Activated T-helper 1 cell treated with anti-CD3 and anti-CD28 coated beads, Interleukin-2, amount 50 U/mL, for 16 hours (primary cell): ENCODE measurements at places on chromosomes 2 and 18.

GRCh38 chr2:105455488-105456003, 56.7 kb upstream of the FHL2 start:
- DNase-seq: no peak

DNA sequence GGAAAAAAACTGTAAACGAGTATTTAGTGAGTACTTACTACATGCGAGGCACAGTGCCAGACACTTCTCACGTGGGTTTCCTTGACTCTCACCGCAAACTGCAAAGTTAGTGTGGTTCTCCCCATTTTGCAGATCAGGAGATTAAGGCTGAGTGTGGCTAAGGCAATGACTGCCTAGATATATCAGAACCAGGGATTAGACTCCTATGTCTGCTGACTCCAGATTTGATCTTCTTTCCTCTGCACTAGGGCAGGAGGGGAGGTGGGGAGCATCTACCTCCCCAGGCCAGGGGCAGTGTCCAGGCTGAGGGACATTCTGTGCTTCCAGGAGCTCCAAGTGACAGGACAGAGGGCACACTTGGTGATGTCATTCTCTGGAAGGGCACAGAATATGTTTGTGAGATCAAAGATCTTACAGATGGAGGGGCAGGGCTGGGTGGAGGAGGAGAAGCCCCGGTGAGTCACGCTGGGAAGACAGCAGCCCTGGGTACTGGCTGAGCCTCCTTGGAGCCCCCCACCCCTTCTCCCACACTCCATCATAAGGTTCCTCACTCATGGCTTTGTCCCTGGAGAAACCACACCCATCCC, 92.4 kb downstream of the RHOB start:
- DNase-seq: no peak

- no peak for DNase-seq
These were observed 53.2 kb upstream of the CUL3 start for GRCh38 chr2:224638301-224638823.

DNA sequence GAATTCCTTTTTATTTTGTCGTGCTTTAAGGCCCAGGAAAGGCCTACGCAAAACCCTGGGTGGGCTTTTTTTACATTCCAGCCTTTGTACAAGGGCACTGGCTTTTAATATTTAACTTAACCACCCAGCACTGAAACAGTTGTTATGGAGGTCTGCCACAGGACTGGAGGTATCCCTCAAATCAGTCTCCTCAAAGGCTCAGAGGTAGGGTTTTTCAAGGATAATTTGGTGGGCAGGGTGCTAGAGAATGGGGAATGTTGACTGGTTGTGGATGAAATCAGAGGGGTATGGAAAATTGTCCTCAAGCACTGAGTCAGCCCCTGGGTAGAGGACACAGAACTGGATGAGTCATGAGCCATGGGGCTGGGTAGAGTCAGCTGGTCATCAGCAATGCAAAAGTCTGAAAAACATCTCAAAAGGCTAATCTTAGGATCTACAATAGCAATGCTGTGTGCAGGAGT, 443.1 kb downstream of the THSD7B start:
- DNase-seq: no peak

DNA sequence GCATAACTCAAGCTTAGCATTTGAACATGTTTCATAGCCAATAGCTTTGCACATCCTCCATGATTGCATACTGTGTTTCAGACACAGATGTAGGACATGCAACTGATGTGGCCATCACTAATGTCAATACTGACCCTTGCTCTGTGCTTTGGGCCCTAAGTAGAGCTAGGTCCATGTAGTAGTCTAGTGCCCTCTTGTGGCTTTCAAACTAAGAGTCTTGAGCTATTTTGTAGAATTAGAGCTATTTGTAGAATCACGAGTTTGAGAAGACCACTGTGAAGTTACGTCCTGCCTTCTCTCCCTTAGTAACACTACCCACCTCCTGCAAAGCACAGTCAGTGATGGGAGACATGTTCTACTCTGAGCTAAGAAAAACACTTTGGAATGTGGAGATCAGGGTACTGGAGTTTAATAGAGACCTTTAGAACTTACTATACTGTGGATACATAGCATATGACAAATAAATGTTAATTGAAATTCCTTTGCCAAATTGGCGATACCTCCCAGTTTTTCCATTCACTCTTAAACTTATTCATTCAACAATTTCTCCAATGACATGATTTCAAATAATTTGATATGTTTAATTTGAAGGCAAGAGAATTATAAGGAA, 306.5 kb upstream of the TNP1 start:
- DNase-seq: no peak

DNA sequence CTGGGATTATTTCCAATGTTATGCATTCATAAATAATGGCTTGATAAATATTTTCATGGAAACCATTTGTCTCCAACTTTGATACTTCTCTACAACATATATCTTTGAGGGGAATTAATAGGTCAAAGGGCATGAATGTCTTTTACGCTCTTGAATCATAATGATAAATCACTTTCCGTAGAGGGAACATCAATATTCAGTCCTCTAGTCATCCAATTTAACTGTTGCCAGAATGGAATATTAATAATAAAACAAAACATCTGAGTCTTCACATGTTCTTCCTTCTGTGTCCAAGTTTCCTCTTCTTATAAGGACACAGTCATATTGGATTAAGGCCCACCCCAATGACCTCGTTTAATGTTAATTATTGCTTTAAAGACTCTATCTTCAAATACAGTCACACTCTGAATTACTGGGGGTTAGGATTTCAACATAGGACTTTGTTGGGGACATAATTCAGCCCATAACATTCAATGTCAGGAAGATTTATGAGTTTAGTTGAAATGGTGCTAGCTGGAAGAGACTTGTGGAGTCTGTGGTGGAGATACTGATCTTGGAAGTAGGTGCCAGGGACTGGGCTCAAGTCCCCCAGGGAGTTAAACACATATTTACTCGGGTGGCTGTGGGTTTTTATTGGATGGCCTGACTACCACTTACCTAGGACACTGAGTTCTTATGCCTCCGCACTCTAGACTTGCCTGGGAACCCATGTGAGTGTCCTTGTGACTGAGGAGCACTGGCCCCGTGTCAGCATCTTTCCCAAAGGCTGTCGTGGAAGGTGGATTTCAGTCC, 85.0 kb upstream of the SEC11C start:
- DNase-seq: no peak

GRCh38 chr2:105379741-105380186, 19.1 kb downstream of the FHL2 start:
- no peak for DNase-seq

GRCh38 chr18:5639131-5639530, 95.3 kb upstream of the EPB41L3 start:
- no peak for DNase-seq

DNA sequence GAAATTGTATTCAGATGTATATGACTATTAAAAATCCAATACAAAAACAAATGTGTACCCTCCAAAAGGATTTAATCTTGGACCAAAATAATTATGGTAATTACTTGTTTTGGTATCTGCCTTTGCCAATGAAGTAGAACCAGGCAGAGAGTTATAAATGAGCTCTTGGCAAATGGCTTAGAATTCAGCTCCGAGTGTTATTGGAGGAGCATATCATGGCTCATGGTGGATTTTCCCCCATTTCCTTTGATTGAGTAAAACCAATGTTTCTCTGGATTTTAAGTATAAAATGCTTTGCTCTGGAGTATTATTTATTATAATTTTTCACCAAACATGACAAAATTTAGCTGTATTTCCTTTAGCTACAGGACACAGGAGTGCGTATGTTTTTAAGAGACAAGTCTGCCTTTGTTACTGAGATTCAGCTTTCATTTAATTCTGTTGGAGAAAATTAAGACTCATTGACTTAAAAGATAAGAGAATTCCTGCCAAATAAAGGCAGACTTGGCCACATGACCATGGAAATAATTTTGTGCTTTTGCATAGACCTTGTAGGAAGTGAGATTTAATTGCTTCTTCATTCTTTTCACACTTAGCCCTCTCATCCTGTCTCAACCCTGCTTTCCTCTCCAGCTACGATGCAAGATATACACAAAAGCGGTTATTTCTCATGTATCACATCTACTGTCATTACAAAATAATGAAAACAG, 281.0 kb upstream of the SOX11 start:
- DNase-seq: no peak
